ENCODE measurements at places on chromosomes 7 and 10. TPM values are rescaled to one million over a fixed set of nuclear protein-coding genes. Genes with fewer than 3 reads are reported as not detected.

The ENTPD1 gene
- 0.37 TPM for total RNA-seq

The PTPRN2 gene
- 0.11 TPM for total RNA-seq

The CDC14C gene
- total RNA-seq = not detected

- H3K27me3 ChIP-seq = no peaks in the 10 kb centered on the region
- H3K4me3 ChIP-seq = no peak overlapping the region
- no peaks in the 10 kb centered on the region for H3K36me3 ChIP-seq
- no peaks in the 10 kb centered on the region for H3K4me1 ChIP-seq
- H3K27ac ChIP-seq = no peak overlapping the region
- DNase-seq = peak; percentile 22
Measured at GRCh38 chr7:121752706-121753105, 120.3 kb upstream of the PTPRZ1 start.

DNA sequence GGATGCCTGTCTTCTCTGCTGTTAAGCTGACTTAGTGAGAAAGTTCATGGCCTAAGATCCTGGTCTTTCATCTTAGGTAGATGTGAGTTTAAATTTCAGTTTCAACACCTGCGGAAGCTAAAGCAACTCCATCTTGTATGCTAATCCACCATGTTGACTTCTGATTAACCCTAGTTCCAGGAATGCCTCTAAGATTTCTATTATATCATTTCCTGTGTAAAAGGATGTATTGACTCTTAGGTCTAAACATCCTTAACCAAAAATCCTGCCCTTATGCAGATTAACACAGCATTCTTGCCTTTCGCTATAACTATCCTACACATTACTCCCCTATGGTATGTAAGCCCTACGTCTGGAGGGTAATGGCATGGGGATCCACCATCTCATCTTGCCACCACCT lies 94.4 kb upstream of the CCDC6 start:
- H3K4me3 ChIP-seq = no peak overlapping the region
- peaks cover 6% of the 10 kb centered on the region for H3K27me3 ChIP-seq
- no peak for DNase-seq

DNA sequence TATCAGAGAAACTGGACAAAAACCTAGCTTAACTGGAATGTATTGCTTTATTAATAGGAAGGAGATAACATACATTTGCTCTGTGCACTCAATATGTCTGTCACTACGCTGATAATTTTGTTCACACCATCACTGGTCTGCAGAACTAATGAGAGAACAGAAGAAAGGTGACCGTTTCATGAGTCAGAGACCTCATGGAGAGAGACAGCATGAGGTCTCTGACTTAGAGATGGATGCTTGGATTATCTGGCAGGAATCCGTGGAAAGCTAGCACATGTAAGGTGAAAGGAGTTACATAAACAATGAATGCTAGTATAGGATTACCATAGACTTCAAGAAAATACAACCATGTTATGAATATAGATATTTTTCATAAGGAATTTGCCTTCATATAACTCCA lies 947.3 kb downstream of the IPMK start:
- no peak overlapping the region for H3K4me3 ChIP-seq
- no peak overlapping the region for H3K27ac ChIP-seq
- DNase-seq = no peak
- no peaks in the 10 kb centered on the region for H3K36me3 ChIP-seq
- no peaks in the 10 kb centered on the region for H3K27me3 ChIP-seq
- H3K4me1 ChIP-seq = no peaks in the 10 kb centered on the region

- H3K27ac ChIP-seq = no peak overlapping the region
- DNase-seq = no peak
- no peaks in the 10 kb centered on the region for H3K36me3 ChIP-seq
- no peaks in the 10 kb centered on the region for H3K27me3 ChIP-seq
- no peak overlapping the region for H3K4me3 ChIP-seq
Measured at GRCh38 chr7:116087291-116087690, 56.7 kb upstream of the TFEC start.

GRCh38 chr10:63633677-63634487 lies 112.7 kb downstream of the REEP3 start:
- no peaks in the 10 kb centered on the region for H3K36me3 ChIP-seq
- H3K27me3 ChIP-seq = no peaks in the 10 kb centered on the region
- no peak overlapping the region for H3K27ac ChIP-seq
- no peak overlapping the region for H3K4me3 ChIP-seq
- H3K4me1 ChIP-seq = peaks cover 22% of the 10 kb centered on the region

GRCh38 chr7:120760050-120760449 lies 97.9 kb downstream of the TSPAN12 start:
- no peak for DNase-seq
- H3K27ac ChIP-seq = no peak overlapping the region
- no peaks in the 10 kb centered on the region for H3K27me3 ChIP-seq
- H3K4me3 ChIP-seq = no peak overlapping the region
- H3K4me1 ChIP-seq = no peaks in the 10 kb centered on the region

GRCh38 chr7:7664291-7664690 lies 23.7 kb downstream of the UMAD1 start:
- DNase-seq = no peak
- H3K27ac ChIP-seq = peak overlapping the region; percentile 29
- H3K4me1 ChIP-seq = peaks cover 7% of the 10 kb centered on the region
- no peaks in the 10 kb centered on the region for H3K27me3 ChIP-seq

GRCh38 chr10:15172306-15172840 lies 3.9 kb upstream of the NMT2 start:
- no peaks in the 10 kb centered on the region for H3K36me3 ChIP-seq
- peaks cover 16% of the 10 kb centered on the region for H3K4me1 ChIP-seq
- DNase-seq = no peak
- no peaks in the 10 kb centered on the region for H3K27me3 ChIP-seq
- no peak overlapping the region for H3K4me3 ChIP-seq
- H3K27ac ChIP-seq = no peak overlapping the region

- no peak for DNase-seq
- no peaks in the 10 kb centered on the region for H3K36me3 ChIP-seq
- H3K4me1 ChIP-seq = no peaks in the 10 kb centered on the region
- H3K4me3 ChIP-seq = no peak overlapping the region
- H3K27ac ChIP-seq = no peak overlapping the region
Measured at GRCh38 chr7:64642875-64643274, 23.1 kb upstream of the ZNF107 start.

GRCh38 chr10:37855636-37856035 lies 1.8 kb downstream of the ZNF248 start:
- no peak for DNase-seq
- H3K4me1 ChIP-seq = peaks cover 13% of the 10 kb centered on the region
- H3K36me3 ChIP-seq = no peaks in the 10 kb centered on the region
- no peaks in the 10 kb centered on the region for H3K27me3 ChIP-seq

Measured in A673 (cell line).